ENCODE measurements at places on chromosomes 7 and 10. TPM values are rescaled to one million over a fixed set of nuclear protein-coding genes. Genes with fewer than 3 reads are reported as not detected.

Gene ZNF775
- 8.0 TPM for total RNA-seq

Gene EIF5AL1
- total RNA-seq = 0.41 TPM

Gene HOXA2
- total RNA-seq = 1.1 TPM

Gene HABP2
- total RNA-seq = 0.07 TPM

Gene TRPV5
- total RNA-seq = not detected

Gene TAS2R41
- not detected for total RNA-seq

Gene MAGI2
- total RNA-seq = 5.1 TPM

Gene BTBD16
- total RNA-seq = 2.0 TPM

Gene OPALIN
- total RNA-seq = not detected

Gene ADCY1
- total RNA-seq = 5.8 TPM

Gene PNLIPRP2
- total RNA-seq = not detected

Gene AP4M1
- 29.4 TPM for total RNA-seq

Gene CCDC136
- total RNA-seq = 7.1 TPM

Gene MARVELD1
- 37.2 TPM for total RNA-seq

Gene RHBDD2
- total RNA-seq = 71.7 TPM

DNA sequence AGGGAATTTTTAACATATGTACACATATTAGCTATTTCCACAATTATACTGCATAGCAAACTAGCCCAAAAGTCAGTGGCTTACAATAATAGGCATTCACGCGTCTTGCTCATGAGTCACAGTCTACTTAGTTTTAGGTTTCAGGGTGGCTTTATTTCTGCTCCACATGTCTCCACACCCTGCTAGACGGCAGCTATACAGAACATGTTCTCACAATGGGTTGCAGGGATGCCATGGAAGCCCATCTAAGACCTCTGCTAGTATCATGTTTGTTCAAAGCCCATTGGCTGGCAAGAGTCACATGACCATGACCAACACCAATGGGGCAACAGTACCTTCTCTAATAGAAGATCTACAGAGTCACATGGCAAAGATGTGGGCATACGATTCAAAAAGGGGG, 96.3 kb upstream of the NEBL start:
- no peak for DNase-seq

DNA sequence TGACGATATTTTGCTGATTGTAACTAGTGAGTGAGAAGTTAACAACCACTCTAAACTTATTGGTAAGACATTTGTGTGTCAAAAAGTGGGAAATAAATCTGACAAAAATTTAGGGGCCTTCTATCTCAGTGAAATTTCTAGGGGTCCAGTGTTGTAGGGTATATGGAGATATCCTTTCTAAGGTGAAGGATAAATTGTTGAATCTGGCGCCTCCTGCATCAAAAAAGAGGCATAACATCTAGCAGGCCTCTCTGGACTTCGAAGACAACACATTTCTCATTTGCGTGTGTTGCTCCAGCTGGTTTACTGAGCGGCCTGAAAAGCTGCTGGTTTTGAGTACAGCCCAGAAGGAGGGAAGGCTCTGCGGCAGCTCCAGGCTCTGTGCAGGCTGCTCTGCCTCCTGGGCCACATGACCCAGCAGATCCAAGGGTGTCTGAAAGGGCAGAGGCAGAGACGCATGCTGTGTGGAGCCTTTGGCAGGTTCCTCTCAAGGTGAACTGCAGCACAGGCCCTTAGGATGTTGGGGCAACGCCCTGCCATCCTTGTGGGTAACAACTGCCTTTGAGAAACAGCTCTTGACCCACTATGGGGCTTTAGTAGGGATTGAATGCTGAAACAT, 72.4 kb downstream of the LMBR1 start:
- no peak for DNase-seq

- DNase-seq = no peak
These were observed 1199.2 kb downstream of the SORCS3 start for GRCh38 chr10:105840288-105840770.

DNA sequence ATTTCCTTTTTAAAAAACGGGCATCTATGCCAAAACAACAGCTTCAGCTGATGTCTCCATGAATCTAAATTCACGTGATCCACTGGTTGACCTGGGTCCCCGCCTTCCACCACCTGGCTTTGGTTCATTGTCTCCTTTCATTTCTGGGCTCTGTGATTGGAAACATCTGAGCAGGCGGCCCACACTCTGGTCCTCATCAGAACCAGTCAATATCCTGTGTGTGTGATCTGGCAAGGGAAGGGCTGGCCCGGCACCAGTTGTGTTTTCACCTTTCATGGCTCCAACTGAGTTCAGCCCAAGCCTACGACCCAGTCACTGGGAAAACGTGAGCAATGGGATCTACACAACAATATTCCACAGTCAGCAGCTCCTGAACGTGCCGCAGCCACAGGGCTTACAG, 46.2 kb downstream of the PARP12 start:
- DNase-seq = no peak

GRCh38 chr7:100623951-100624824, 11.8 kb downstream of the MOSPD3 start:
- DNase-seq = no peak

DNA sequence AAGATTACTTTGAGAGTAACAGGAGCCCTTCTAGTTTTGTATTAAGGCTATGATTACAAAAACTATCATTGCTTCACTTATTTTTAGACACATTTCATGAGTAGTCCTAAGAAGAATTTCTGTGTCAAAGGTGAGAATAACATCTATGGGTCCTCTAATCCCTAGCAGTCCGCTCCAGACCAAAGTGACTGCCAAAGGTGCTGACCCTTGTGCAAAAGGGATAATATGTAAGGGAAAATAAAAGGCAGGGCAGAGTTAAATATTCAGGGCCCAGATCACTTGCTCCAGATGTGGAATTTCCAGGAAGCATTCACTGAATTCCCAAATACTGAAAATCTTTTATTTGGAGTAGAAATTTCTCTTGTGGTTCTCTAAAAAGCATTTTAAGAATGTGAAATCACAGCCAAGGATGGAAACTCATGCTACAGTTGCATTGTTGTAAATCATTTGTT, 29.3 kb downstream of the RHOBTB1 start:
- no peak for DNase-seq

DNA sequence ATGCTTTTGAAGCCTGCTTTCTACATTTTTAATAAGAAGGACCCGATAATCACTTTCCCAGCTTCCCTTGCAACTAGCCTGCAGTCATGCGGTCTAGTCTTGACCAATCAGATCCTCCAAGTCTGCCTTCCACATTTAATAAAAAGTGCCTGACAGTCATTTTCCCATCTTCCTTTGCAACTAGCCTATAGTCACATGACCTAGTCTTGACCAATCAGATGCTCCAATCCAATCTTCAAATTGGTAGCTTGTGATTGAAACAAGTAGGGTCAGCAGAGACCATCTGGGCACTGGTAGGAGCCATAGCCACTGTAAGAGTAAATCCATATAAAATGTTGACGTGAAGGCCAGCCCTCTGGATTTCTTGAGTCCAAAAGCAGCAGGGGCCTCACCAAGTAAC, 80.0 kb downstream of the NPTX2 start:
- DNase-seq = no peak

- no peak for DNase-seq
These were observed 91.0 kb downstream of the AKR1D1 start for GRCh38 chr7:138167222-138167621.

- DNase-seq = no peak
These were observed 5.6 kb upstream of the CDH23 start for GRCh38 chr10:71390921-71391690.

GRCh38 chr7:2698581-2699288, 10.7 kb downstream of the AMZ1 start:
- no peak for DNase-seq

GRCh38 chr10:28619455-28619854, 57.9 kb upstream of the BAMBI start:
- no peak for DNase-seq

- no peak for DNase-seq
These were observed 76.5 kb upstream of the FGL2 start for GRCh38 chr7:77276120-77276519.

GRCh38 chr10:102752934-102753664, 9.4 kb downstream of the WBP1L start:
- no peak for DNase-seq

- DNase-seq = no peak
These were observed 54.5 kb downstream of the SCRN1 start for GRCh38 chr7:29935111-29935510.

DNA sequence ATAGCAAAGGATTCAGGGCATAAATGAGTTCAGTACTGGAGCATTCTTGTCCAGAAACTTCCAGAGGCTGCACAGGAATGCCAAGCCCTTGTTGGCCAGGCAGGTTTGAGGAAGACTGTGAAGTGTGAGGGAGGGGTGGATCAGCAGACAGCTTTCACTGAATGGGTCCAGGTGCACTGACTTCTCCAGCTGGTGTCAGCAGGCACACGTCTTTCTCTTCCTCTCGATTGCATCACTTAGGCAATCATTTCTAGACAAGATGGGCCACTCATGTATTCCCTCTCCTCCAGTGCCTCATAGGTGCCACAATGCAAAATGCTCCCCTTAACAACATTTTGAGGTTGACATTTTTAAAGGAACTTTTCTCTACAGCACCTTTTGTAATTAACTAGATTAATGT, 15.6 kb upstream of the PLEKHS1 start:
- peak; percentile 21 for DNase-seq

- no peak for DNase-seq
These were observed 14.1 kb upstream of the CEP41 start for GRCh38 chr7:130454959-130455358.

GRCh38 chr10:60172363-60172990, 217.2 kb downstream of the ANK3 start:
- no peak for DNase-seq

GRCh38 chr7:46003161-46003560, 82.1 kb upstream of the IGFBP3 start:
- DNase-seq = no peak

DNA sequence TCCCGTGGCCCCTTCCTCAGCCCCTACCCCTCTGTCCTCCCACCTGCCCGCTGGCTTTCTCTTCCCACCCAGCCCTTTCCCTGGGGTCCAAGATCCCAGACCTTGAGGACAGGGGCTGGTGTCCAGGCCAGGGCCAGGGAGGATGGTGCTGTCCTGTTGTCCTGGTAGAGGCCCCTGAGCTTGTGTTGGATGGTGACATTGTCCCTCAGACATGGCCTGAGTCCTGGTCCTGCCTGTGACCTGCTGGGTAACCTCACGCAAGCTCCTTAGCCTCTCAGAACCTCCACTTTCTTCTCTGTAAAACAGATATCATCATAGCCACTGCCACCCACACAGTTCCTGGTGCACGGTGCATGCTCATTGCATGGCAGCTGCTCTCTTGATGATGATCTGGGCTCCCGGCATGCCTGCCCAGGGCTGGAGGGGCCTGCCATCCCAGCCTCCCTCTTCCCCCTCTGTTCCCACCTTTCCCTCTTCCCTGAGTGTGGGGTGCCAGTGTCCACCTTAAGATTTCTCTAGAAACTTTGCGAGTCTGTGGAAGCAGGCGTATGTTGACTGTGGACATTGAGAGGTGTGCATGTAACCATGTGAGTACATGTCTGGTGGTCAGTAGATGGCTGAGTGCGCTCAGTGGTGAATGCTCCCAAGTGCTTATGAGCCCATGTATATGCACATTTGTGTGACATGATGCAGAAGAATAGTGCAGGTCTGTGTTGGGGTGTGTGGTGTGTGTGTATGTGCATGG, 60.4 kb downstream of the NEURL1 start:
- no peak for DNase-seq

DNA sequence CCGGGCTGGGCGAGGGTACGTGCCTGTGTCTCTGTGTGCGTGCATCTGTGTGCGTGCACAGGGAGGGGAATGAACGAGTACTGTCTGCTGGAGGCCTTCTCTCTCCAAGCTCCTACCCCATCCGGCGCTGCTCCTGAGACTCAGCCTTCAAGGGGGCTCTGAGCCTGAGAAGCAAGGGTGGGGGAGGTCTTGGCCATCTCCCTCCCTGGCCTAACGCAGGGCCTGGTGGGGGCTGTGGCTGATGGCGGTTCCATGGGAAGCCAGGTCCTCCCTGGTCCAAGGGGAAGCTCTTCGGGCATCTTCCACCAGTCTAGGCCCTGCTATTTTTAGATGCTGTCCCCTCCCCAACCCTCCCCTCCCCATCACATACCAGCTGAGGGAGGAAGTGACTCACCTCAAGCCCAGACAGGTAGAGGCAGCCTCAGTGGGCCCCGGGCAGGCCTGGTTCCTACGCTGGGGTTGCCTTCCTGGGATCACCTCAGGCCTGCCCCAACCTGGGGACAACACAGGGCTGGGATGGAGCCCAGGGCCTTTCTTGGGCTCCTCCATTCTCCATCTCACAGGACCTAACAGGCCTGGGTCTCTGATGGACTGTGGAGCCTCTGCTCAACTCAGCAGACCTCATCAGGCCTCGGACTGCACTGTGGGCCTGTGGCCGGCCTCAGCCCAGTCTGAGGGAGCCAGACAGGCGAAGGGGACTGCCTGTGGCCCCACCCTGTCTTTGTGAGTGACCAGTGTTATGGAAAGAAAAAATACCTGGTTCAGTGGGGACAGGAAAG, 32.2 kb downstream of the DNAJB12 start:
- DNase-seq = no peak

DNA sequence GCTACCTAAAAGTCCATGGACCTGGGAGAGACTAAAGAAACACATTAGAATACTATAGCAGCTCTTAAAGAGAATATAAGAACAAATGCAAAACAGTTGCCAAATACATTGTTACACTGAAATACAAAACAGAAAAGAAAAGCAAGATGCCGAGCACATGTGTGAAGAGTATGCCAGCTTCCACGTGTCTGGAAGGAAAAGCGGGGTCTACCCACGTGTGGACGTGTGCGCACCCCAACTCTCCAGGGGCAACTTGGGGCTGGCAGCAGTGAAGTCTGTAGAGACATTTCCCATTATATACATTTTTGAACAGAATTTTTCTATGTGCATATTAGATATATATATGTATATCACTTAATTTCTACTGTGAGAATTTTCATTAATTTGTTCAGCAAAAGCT, 6.2 kb downstream of the VIPR2 start:
- DNase-seq = no peak

GRCh38 chr7:40714363-40715052, 579.7 kb downstream of the SUGCT start:
- DNase-seq = no peak

DNA sequence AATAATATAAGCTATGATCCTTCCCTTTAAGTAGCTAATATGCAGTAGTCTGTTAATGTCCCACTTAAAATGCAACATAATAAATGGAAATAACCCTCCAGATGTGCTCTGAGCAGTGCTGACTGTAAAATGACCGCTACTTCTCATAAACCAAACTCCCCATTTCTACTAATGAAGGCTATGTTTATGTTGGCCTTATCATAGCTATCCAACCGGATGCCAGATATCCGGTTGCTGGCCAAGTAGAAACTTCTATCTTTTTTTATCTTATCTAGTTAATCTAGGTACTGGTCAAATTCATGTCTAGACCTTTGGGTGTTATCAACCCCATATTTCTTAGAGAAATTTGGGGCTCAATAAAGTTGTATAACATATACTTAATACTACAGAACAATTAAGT, 56.6 kb downstream of the CHRM2 start:
- DNase-seq = no peak

GRCh38 chr10:92729886-92730285, 40.1 kb downstream of the HHEX start:
- DNase-seq = no peak
